NCI-H460 (cell line): ENCODE measurements at places on chromosomes 3 and 15. TPM values are rescaled to one million over a fixed set of nuclear protein-coding genes. Genes with fewer than 3 reads are reported as not detected.

The C2CD4B gene
- 0.32 and 0.40 TPM in 2 replicates for total RNA-seq

The SLC12A1 gene
- total RNA-seq, result not detected in 2 replicates

The TMOD2 gene
- 0.72 TPM in 2 replicates for total RNA-seq

The RARB gene
- 5.0 and 7.1 TPM in 2 replicates for total RNA-seq

The CD200 gene
- not detected in 2 replicates for total RNA-seq

The SCN5A gene
- 0.06 and 0.10 TPM in 2 replicates for total RNA-seq

The ZNF502 gene
- total RNA-seq, result not detected in 2 replicates

The CFAP161 gene
- not detected in 2 replicates for total RNA-seq

The ITIH1 gene
- not detected in 2 replicates for total RNA-seq

The SLC38A3 gene
- total RNA-seq, result 0.09 and 0.27 TPM in 2 replicates

The CHRNA7 gene
- 1.2 and 2.9 TPM in 2 replicates for total RNA-seq

The TM6SF1 gene
- 0.29 and 0.37 TPM in 2 replicates for total RNA-seq

The C3orf80 gene
- total RNA-seq, result not detected in 2 replicates

The ZPLD1 gene
- total RNA-seq, result not detected in 2 replicates

The FSIP1 gene
- 0.40 and 0.52 TPM in 2 replicates for total RNA-seq

The SHF gene
- 1.4 and 3.1 TPM in 2 replicates for total RNA-seq

The NME9 gene
- total RNA-seq, result not detected in 2 replicates

The LARP6 gene
- 66.0 and 78.3 TPM in 2 replicates for total RNA-seq

The SLC30A4 gene
- 2.7 and 4.6 TPM in 2 replicates for total RNA-seq

The SLC27A2 gene
- total RNA-seq, result 18.7 and 20.0 TPM in 2 replicates

The ZNF35 gene
- 10.8 and 11.5 TPM in 2 replicates for total RNA-seq

The CNTN4 gene
- 1.6 and 2.1 TPM in 2 replicates for total RNA-seq

The CPNE9 gene
- total RNA-seq, result not detected in 2 replicates

The BCL2A1 gene
- total RNA-seq, result not detected in 2 replicates

The SECISBP2L gene
- 29.2 and 30.2 TPM in 2 replicates for total RNA-seq

The UTS2B gene
- total RNA-seq, result 0.57 TPM in 1 of 2 replicates, not detected in the other

The ASB14 gene
- 0.05 TPM in 1 of 2 replicates, not detected in the other for total RNA-seq

The KCNMB3 gene
- total RNA-seq, result 0.92 and 1.9 TPM in 2 replicates

The BSN gene
- total RNA-seq, result 0.05 and 0.12 TPM in 2 replicates

The SOX14 gene
- not detected in 2 replicates for total RNA-seq

The LRIG1 gene
- 5.8 and 8.9 TPM in 2 replicates for total RNA-seq

The CHRM5 gene
- total RNA-seq, result not detected in 2 replicates

The SUCNR1 gene
- 3.3 and 3.8 TPM in 2 replicates for total RNA-seq

The ITGB5 gene
- 124 and 127 TPM in 2 replicates for total RNA-seq

The C3orf33 gene
- total RNA-seq, result 10.8 and 11.1 TPM in 2 replicates

The BCHE gene
- total RNA-seq, result 39.0 and 53.8 TPM in 2 replicates

The COL6A5 gene
- not detected in 2 replicates for total RNA-seq

The CHAC1 gene
- 61.1 and 66.9 TPM in 2 replicates for total RNA-seq

The POLR2H gene
- total RNA-seq, result 98.8 and 101 TPM in 2 replicates

The GPR15 gene
- total RNA-seq, result not detected in 2 replicates

The KLHL40 gene
- not detected in 2 replicates for total RNA-seq

The TGM5 gene
- total RNA-seq, result not detected in 2 replicates

The SLC6A1 gene
- not detected in 2 replicates for total RNA-seq
